CD14-positive monocyte (primary cell): ENCODE measurements at places on chromosomes 3 and 15.

GRCh38 chr3:79012530-79012913, 755.3 kb downstream of the ROBO1 start:
- DNase-seq = no peak

DNA sequence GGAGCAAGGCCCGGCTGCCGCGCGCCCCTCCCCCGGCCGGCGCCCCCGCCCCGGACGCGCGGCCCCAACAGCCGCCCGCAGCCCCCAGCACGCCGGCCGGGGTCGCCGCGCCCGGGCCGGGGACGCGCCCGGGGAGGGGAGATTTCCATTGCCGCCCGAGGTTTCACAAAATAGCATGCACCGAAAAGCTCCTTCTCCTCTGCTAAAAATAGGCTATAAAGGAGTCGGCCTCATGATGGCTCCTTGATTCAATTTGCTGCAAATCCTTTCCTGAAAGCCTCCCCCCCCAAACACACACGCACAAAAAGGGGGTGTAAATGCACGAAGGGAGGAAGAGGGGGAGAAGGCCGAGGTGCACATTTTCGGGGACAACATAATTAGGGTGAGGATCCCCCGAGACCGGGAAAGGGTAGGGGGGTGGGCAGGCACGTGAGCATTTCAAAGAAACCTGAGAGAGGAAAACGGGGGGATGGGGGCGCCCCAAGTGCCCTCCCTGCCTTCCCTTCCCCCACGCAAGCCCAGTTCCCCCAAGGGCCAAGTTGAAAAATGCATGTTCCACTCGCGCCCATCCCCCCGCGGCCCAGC, 734 bp downstream of the TBL1XR1 start:
- no peak for DNase-seq

DNA sequence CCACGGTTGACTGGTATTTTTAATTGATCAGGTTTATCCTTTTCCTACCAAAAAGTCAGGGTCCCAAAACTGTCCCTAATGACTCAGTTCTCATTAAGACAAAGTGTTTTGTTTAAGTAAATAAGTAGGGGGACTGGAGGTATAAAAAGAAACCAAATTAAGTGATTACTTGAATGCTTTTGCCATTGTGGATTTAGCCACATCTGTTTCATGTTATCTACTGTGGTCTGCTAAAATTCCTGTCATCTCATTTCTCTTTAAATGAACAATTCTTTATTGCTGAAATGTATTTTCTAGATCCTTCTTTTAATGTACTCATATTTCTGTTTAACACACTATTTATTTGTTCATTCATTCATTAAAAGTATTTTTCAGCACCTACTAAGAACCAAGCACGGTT, 625.9 kb upstream of the ADAMTS9 start:
- DNase-seq = no peak

DNA sequence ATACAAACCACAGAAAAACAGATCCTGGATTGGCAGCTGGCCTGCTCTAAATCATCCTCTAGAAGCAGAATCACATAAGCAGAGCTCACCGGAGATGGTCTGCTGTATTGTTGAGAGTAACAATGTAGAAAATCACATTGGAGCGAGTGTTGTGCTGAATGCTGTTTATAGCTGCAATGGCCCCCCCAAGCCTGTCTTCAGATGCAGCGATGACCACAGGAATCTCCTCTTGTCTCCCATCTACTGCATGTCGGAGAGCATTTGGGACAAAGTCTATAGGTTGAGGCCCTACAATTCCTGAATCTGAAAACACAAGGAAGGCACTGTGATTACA, 8.0 kb downstream of the GLT8D1 start:
- no peak for DNase-seq

DNA sequence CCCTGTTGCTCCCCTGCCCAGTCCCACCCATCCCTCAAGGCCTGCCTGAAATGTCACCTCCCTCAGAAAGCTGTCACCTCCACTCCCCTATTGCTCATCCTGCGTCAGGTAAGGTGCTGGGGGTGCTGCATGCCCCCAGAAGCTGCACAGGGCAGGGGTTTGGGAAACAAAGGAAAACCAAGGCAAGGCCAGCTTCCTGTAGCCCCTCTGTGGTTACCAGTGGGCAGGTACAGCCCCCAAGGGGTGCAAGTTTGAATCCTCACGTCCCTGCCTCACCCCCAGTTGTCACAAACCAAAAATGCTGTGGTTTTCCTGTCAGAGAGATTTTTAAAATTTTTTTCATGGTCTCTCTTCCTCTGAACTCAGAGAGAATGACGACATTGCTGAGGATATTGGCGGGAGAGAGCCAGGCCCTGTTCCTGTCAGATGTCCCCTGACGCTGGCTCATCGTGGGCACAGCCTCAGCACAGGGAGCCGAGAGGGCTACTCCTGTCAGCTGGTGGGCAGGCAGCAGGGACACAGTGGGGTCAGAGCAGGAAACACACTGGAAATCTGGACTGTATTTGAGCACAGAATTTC, 27.0 kb downstream of the PSTPIP1 start:
- DNase-seq = no peak

DNA sequence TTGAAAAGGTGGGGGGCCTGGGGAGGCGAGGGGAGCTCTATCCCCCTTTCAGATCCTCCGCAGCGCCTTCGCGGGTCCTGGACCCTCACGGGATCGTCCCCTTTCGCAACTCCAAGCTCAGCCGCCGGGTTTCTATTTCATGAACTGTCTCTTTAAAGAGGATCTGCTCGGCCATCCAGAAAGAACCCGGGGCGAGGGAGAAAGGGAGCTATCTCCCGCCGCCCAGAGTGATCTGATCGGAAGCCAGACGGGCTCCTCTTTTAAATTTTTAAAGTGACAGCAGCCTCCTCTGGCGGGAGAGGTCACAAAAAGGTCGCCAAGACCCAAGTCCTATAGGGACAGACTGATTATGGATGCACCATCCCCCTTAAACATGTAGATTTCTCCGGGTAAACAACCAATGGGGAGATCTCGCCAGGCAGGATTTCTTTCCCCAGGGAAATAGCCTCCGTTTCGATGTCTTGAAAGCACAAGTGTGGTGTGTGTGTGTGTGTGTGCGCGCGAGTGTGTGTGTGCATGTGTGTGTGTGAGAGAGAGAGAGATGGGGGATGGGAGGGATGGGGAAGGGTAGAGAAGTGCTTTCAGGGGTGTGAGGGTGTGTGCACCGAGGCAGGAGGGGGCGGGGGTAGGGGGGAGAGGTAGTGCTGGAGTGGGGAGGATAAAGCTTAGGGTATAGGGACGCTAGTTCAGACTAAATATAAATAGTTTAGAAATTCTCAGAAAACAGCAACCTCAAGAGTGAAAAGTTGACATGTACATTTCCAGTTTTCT, 516.1 kb downstream of the MECOM start:
- peak; percentile 7 for DNase-seq

GRCh38 chr3:187107989-187108388, 31.3 kb downstream of the RPL39L start:
- no peak for DNase-seq

GRCh38 chr3:44284949-44285348, 43.3 kb downstream of the TOPAZ1 start:
- no peak for DNase-seq

DNA sequence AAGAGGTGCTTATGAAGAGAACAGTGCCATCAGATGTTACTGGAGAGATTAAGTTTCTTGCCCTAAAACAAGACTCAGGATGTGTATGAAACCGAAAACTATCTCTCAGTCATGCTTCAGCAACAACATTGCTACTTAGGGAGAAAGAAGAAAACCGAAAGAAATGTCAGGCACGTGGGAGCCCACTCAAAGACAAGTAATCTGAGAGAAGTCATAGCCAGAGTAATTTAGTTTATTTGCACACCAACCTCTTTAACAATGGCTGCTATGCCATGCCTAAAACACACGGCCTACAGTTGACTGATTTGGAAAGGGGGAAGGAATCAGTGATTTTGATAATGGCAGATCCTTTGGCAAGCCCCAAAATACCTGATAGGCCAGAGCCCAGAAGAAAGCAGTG, 162.9 kb downstream of the TIGIT start:
- no peak for DNase-seq

DNA sequence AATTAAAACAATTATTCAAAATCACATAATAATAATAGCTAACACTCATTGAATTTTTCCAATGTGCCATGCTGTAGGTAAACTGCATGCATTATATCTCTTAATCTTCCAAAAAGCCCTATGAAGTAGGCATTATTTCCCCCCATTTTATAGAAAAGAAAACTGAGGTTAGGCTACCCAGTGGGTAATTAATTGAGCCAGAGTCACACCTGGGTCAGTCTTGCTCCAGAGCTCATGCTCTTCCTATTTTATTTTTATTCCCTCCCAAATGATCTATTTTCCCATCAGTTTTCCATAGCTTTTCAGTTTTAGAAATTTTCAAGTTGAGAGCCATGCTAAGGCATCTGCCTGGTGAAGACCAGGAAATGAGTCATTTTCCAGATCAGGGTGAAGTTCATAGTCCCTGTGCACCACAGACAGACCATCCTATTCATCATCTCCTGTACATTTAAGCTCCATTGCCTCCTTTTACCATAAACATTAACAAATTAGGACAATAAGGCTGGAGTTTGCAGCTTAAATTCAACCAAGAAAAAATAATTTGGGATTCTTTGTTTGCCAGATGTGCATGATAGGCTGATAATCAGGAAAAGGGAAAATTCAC, 417.3 kb downstream of the OTOL1 start:
- DNase-seq = no peak

DNA sequence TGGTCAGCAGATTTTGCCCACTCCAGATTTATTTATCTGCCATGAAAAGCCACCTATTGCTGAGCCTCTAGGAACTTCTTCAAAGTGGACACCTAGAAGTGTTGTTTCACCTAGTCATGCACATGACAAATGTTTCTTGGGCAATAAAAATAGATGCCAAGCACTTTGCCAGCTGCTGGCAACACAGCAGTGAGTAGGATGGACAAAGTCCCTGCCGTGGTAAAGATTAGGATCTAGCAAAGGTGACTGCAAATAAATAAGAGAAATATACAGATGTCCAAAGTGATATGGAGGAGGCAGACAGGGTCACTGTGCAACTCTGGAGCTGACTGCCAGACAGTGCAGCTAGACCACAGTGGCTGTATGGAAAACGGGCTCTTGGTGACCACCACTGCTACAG, 137.9 kb downstream of the SUCLG2 start:
- no peak for DNase-seq

DNA sequence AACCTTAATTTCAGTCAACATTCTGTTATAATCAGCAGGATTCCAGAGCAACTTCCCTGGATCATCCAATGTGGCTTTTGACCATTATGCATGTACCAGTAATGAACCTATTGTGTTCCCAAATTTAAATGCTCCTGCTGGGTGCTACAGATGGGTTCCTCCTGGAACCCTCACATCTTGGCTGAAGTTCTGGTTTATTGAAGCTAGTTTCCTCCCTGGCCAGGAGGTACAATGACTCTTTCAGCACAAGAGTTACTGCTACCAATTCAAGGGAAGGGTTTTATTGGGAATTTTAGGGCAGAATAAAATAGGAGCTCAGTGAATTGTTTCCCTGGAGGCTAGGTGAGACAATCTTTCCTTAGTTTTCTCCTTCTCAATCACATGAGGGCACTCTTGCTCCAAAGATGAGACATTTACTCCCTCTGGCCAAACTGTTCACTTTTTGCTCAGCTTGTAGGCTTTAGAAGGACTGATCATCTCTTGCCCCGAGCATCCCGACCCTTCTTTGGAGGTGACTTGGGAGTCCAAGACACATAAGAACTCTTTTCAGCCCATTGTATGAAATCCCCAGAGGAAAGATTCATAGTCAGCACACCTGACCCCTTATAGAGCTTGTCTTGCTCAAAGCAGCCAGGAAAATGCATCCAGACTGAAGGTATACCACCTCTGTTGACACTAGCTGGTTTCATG, 8.8 kb upstream of the NPHP3 start:
- no peak for DNase-seq

- peak; percentile 73 for DNase-seq
These were observed 3.1 kb downstream of the KAT2B start for GRCh38 chr3:20043396-20043795.

GRCh38 chr15:63211549-63211948, 22.1 kb downstream of the RAB8B start:
- no peak for DNase-seq
